Kidney (tissue), 22 donors: ENCODE measurements at places on chromosomes 13 and 19.

DNA sequence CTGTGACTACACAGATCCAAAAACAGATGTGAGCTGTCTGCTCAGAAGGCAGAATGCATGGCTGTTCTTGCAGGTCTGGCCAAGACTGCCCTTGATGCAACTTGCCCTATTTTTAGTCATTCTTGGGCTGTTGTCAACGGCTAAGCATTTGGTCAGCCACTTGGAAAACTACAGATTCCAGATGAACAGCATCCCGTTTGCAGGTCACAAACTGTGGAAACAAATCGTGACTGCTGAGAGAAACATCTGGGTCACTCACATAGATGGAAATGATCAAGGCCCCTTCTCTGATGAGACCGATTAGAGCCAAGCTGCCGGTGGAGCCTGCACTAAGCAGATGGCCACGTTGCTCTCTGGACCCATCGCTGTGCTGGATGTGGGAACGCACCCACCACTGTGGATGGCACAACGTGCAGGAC, 15.4 kb upstream of the METTL21C start:
- no peak for DNase-seq

GRCh38 chr13:37277007-37277406, 171.5 kb upstream of the CSNK1A1L start:
- DNase-seq = no peak

DNA sequence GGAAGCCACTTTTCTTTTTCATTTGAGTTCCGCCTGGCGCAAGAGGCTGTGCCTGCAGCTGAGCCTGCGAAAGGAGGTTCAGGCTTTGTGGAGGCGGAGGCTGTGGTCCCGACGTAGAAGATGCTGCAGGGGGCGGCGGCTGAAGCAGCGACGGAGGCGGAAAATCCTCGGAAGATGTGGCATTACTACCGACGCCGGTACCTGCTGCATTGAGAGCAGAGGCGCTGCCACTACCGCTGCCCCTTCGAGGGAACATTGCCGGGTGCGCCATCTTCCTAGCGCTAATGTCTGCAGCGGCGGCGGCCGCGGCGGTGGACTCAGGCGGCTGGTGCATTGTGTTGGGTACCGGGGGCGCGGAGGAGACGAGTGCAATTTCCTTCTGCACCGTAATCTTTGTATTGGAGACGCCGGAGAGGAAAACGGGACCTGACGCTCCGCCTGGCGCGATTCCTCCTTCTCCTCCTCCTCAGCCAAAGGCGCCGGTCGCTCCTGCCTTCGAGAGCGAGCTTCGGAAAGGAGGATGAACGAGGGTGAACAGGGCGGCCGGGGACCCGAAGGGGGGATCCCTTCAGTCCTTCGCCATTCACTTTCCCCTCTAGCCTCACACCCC, at the start of gene TSC22D1:
Gene TSC22D1 (minus strand): TSS at position 590 of the 610 bp plus-strand sequence. CDS start 256 bp downstream, at position 334.
- peak; percentile 54 for DNase-seq

DNA sequence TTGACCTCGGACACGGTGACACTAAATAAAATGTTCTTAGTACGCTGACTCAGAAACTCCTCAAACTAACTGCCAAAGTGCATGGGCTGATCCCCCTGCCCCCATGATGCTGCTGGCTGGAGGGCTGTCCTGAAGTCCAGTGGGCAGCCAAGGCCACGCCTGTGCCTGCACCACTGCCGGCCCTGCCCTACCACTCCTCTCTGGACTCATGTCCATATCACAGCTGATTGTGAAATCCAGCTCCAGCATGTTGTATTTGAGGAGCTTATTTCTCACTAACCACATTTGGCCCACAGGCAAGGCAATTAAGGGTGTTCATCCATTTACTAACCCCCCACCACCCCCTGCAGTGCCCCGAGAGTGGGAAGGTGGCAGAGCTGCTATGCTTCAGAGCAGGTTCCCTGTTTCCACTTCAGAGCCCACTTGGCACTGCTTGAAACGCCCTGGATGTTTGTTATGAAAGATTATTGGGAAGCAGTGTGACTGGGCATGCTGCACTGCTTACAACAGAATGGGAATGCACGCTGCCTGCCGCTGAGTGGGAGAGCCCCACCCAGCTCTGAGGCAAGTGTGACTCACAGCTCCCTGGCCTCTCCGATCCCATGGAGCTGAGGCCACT, 114.0 kb downstream of the UQCRFS1 start:
- DNase-seq = peak; percentile 93
